Stimulated activated CD4-positive, alpha-beta T cell treated with anti-CD3 and anti-CD28 coated beads, Interleukin-15, amount 100 ng/mL, for 1 hour (primary cell): ENCODE measurements at places on chromosomes 12 and 14.

- DNase-seq: no peak
Observed at GRCh38 chr12:9758119-9758518, 2.6 kb downstream of the CD69 start.

DNA sequence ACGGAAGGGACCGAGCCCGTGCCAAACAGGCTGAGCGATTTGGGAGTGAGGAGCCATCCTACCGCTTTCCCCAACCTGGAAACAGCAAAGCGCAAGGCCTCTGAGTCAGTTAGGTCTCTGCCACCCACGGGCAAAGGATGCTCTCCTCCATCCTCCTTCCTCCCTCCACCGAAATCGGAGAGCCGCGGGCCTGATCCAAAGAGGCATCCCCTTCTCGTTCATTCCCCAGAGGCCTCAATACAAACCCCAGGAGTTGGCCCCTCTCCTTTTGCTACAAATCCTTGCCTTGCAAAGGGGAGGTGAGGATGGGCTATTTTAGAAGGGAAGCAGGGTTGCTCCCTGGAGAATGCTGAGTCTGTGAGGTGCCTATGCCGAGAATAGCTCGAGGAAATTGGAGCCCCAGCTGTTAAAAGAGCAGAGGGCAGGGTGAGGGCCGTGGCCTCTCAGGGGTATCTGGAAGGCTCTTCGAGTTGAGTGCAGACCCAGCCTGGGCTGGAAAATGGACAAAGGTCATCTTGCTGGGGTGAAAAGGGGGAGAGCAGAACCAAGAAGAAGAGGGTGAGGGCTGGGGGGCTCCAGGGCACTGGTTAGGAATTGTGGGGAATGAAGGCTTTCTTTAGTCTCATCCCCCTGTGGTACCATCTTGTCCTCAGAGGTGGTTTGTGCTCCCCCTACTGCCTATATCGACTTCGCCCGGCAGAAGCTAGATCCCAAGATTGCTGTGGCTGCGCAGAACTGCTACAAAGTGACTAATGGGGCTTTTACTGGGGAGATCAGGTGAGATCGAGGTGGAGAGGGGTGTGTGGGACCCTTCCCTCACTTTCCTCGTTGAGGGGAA, 1.1 kb downstream of the TPI1 start:
- DNase-seq: no peak

- DNase-seq: no peak
Observed at GRCh38 chr12:45669093-45669492, 60.4 kb upstream of the ARID2 start.

- no peak for DNase-seq
Observed at GRCh38 chr12:82034769-82035168, 275.6 kb upstream of the PPFIA2 start.

- no peak for DNase-seq
Observed at GRCh38 chr14:28767853-28768741, 1.5 kb downstream of the FOXG1 start.

- DNase-seq: no peak
Observed at GRCh38 chr12:24814379-24815113, 134.4 kb downstream of the BCAT1 start.

- no peak for DNase-seq
Observed at GRCh38 chr12:32920506-32921085, 24.0 kb upstream of the PKP2 start.
